Stimulated activated CD4-positive, alpha-beta T cell treated with anti-CD3 and anti-CD28 coated beads, TNF-alpha, amount 100 ng/mL, for 24 hours (primary cell): ENCODE measurements at places on chromosomes 1 and 21.

DNA sequence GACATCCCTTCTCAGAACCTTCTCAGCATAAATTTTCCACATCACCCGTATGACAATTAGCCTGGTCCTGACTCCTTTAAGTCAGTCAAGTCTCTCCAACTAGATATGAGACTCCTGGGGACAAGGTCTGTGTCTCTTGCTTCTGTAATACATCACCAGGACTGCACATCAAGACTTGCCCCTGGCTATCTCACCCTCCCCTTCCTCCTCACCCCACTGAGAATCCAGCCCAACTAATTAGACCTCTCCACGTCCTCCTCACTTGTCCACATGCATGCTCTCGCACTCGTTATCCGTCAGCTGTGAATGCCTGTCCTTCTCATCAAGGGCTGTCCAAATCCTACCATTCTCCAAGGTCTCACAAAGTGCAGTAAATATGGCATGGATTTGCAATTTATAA, 542.8 kb downstream of the PTPRU start:
- DNase-seq, result no peak

GRCh38 chr1:226029568-226030225, 30.6 kb upstream of the SDE2 start:
- no peak for DNase-seq

- no peak for DNase-seq
These were observed 104.0 kb upstream of the RUNX3 start for GRCh38 chr1:25033828-25034705.

- DNase-seq, result no peak
These were observed 130.4 kb downstream of the ATP1B1 start for GRCh38 chr1:169236880-169237279.

DNA sequence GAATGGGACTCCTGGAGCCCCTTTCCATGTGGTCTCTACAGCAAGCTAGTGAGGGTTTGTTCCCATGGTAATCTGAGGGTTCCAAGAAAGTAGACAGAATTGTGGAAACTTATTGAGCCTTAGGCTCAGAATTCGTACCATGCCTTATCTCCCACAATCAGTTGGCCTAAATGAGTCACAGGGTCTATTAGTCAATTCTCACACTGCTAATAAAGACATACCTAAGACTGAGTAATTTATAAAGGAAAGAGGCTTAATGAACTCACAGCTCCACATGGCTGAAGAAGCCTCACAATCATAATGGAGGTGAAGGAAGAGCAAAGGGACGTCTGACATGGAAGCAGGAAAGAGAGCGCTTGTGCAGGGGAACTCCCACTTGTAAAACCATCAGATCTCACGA, 106.6 kb upstream of the CXADR start:
- DNase-seq, result no peak

- DNase-seq, result no peak
These were observed 513.6 kb downstream of the PLPP3 start for GRCh38 chr1:56065729-56066128.

- no peak for DNase-seq
These were observed 6.2 kb upstream of the TRIM45 start for GRCh38 chr1:117127795-117128194.

DNA sequence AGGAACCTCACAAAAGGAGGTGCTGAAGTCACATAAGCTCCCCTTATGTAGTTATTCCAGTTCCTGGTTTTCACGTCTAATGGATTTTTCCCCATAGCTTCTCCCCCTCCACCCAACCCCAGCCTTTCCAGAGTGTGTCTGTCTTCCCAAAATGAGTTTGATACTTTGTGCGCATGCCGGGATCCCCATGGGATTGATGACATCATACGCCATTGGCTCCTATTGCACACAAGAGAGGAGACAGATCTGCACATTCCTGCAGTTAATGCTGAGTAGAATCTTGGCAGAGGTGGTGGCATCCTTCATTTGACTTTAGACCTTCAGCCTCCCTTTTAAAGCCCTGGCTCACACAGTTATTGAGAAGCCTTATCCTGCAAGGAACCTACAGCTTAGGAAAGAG, 71.4 kb downstream of the DDR2 start:
- no peak for DNase-seq

DNA sequence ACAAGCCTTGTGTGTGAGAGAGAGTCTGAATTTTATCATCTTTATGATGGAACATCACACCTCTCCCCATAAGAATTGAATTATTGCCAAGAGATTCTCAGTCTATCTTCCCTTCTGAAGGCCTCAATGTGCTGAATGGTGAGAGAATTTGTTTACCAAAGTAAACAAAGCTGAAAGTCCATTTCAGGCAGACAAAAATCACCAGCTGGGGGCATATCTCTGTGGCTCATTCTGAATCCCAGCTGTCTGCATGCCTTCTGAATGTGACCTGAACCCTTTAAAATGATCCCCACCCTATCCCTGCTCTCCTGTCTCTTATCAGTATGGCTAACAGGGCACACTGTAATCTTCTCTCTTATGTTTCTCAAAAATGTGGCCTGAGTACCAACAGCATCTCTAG, 99.1 kb upstream of the CAMK1G start:
- DNase-seq, result no peak

- no peak for DNase-seq
These were observed 492 bp upstream of the PGM1 start for GRCh38 chr1:63592536-63593302.

- no peak for DNase-seq
These were observed 68.3 kb downstream of the TCP10L start for GRCh38 chr21:32516756-32517649.

GRCh38 chr1:18931730-18932129, 24.7 kb downstream of the IFFO2 start:
- DNase-seq, result no peak

GRCh38 chr1:1758059-1758621, 20.1 kb downstream of the NADK start:
- DNase-seq, result no peak

- DNase-seq, result no peak
These were observed 60.0 kb downstream of the TAS1R2 start for GRCh38 chr1:18799454-18799853.

DNA sequence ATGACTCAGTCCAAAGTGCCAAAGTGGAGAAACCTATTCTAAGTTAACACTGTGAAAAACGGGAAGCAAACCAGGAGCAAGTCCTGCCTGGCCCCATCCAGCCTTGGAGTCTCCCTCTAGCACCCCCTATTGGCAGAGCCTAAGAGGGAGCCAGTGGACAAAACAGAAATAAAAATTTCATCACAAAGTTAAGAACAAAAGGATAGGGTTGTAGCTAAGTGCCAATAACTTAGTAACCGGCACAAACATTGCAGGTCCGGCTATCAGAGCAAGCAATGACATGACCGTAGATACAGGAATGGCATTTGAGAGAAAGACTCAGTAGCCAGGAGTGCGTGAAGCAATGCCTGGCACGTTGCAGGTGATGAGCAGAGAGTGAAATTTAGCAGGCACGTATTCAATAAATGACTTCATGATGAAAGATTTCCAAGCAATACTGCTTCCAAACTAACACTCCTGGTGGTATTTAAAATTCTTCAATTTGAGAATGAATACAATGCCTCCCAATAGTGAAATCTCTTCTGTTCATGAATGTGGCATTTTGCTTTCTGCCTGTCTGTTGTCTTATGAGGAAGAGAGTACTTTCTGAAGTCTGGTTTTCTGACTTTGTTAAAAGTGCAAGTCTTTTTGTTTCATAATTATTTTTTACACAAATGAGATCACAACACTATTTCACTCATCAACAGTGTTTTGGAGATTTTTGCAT, 391.0 kb downstream of the OMA1 start:
- no peak for DNase-seq

GRCh38 chr1:62066713-62067112, 127.9 kb upstream of the L1TD1 start:
- DNase-seq, result no peak

DNA sequence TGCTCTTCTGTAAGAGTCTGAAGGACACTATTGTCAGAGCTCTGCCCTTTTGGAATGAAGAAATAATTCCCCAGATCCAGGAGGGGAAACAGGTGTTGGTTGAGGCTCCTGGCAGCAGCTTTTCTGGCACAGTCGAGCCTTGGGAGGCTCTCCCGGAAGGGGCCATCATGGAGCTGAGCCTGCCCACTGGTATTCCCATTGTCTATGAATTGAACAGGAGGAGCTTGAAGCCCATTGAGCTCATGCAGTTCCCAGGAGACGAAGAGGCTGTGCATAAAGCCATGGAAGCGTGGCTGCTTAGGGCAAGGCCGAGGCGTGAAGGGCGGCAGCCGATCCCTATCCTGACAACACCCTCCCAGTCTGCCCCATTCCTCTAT, 26.6 kb downstream of the UBE4B start:
- no peak for DNase-seq

GRCh38 chr1:5404412-5405203, 587.6 kb downstream of the NPHP4 start:
- DNase-seq, result no peak

- DNase-seq, result no peak
These were observed 62.1 kb upstream of the ZNF326 start for GRCh38 chr1:89932598-89933364.
